ENCODE measurements at places on chromosomes 11 and 22.

- DNase-seq: no peak
Measured at GRCh38 chr11:36431429-36432092, 78.5 kb downstream of the TRAF6 start.

DNA sequence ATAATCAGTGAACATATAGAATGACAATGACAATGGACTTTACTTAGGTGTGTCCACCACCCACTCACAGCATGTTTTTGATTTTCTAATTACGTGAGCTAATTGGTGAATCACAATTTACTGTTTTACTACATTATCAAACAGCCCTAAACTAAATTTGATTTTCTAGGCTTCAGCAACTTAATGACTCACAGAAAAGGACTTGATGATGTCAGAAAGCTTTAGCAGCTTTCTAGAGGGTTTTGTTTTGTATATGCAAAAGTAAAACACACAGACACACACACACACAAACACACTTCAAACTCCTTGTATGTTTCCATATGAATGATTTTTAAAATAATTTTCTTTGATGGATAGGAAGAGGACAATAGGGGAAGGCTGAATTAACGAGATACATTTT lies 878.6 kb upstream of the CCDC90B start:
- DNase-seq: no peak

DNA sequence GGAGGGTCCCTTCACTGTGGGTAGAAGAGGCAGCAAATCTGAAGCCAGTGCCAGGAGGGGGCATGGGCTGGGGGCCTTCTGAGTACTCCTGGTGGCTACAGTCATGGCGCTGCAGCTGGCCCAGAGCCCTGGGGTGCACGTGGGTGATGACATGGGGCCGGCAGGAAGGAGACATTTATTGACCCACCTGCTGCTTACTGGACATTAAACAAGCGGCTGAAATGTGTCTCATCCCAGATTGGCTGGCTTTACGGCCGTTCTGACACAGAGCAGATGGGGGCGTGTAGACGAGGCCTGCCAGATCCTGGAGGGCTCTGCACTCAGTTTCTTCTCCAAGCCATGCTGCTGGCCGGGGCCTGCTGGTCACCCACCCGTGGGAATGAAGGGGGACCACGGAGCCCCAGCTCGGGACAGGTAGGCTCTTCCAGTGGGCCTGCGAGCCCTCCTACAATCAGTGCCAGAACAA lies 906.9 kb downstream of the BRD1 start:
- DNase-seq: no peak

- no peak for DNase-seq
Measured at GRCh38 chr11:65855927-65856363, 2.0 kb downstream of the CFL1 start.

- no peak for DNase-seq
Measured at GRCh38 chr22:43998679-43999264, 25.3 kb upstream of the PARVB start.

DNA sequence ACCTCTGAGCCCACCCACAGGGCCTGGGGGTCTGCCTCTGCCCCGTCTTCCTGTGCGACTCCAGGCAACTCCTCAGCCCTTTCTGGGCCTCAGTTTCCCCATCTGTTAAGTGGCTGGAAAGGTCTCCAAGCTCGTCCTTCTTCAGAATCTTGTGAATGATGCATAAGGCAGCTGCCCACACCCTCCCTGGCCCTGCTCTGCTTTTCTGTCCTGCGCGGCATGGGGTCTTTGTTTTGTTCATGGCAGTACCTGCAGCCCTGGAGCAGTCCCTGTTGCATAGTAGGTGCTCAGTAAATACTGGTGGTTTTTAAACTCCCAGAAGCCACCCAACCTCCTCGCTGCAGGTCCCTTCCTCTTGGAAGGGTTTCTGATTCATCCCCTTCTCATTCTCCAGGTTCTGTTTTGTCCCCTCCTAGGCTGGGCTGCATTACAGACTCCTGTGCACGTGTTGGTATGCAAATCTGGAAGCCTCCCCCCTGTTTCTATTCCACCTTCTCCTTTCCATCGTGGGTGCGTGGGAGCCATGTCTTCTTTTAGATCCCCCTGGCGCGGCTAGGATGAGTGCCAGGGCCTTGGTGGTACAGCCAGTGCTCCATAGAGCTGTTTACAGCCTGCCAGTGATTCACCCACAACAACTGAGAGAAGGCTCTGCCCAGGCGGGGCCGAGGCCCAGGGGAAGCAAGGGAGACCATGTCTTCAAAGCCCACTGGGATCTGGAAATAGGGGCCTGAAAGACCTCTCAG lies 19.3 kb upstream of the SYT7 start:
- DNase-seq: no peak

DNA sequence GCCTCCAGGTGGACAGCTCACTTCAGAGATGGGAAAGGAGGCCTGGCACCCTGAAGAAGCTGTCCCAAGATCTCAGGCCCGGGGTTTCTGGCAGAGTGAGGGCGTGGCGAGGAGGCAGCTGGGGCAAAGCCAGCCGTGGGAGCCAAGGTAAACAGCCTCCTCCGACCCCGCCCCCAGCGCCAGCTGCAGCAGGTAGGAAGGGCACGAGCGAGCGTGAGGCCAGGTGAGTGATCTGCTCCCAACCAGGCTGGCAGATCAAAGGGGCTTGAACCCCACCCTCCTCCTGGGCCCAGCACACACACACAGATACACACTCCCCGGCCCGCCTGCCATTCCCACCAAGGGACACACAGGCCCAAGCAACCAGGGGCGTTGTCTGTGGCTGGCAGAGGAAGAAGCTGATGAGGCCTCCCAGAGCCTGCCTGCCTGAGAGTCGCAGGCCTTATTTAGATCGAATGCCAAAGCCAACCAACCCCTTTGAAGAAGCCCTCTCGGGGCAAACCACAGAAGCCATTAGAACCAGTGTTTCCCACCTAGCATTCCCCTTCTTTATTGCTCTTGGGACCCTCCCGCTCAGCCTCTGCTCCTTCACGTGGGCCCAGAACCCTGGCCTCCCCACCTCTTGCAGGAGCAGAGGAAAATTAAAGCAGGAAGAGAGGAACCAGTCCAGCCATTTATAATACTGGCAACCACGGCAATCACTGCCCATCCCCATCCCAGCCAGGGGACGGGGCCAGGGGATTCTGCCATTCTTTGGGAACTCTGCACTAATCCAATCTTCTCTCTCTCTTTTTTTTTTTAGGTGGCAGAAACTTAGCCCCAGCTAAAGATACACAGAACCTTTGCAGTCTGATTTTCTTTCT lies 5.0 kb downstream of the PDGFB start:
- no peak for DNase-seq

DNA sequence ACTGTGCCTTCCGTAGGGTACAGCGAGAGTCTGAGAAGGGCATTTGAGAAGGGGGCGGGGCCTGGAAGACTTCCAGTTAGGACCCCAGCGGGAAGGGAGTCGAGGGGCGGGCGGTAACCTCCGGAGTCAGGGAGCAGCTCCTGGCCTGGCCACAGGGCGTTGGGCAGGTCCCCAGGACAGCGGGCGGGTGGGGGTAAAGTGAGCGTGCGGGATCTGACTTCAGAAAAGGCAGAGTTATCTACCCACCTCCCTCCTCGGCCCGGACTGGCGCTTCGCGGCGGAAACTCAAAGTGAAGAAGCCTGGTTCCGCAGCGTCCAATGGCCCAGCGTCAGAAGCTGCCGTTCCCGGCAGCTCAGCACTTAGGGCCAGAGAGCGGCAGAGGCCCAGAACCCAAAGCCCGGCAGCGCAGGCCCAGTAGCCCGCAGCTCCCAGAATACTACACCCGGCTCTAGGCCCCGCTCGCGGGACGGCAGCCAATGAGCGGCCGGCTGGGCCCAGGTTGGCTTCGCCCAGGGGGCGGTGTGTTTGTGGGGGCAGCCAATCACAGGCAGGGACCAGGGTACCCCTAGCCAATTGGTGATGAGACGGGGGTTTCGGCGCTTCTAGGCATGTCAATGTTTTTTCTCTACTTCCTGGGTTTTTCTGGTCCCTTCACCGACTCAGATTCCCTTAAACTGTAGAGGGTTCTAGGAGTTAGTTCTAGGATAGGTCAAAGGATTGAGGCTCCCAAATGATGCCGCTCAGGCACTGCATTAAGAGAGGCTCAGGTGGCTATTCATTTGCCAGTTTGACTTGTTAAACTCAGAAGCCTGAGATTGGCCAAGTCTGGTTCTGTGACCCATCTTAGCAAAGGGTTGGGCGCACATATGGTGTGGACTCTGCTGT lies at the start of gene TRIM68:
TRIM68 (minus strand) TSS at position 451 of the 886 bp plus-strand sequence. CDS start 2,727 bp downstream, outside the sequence.
- DNase-seq: peak; percentile 87

GRCh38 chr22:41180926-41181325 lies 24.2 kb upstream of the L3MBTL2 start:
- no peak for DNase-seq

DNA sequence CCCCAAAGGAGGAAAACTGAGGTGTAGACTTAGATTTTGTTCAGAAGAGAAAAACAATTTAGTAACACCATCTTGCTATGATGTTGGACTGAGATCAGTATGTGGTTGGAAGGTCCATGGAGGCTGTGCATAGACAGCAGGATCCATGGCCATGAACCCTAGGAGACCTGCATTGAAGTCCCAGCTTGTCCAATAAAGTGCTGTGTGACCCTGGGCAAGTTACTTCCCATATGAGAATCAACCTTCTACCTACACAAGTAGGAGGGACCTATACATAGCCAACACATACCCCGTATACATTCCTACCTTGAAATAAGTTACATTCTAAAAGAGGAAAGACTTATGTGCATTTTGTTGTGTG lies 27.3 kb upstream of the ZNRF3 start:
- DNase-seq: no peak

GRCh38 chr11:118082880-118083552 lies 3.7 kb downstream of the SMIM35 start:
- no peak for DNase-seq
